ENCODE measurements at places on chromosomes 13 and 19. TPM values are rescaled to one million over a fixed set of nuclear protein-coding genes. Genes with fewer than 3 reads are reported as not detected.

- H3K4me3 ChIP-seq, result no peak overlapping the region
- H3K27me3 ChIP-seq, result no peaks in the 10 kb centered on the region
- no peak overlapping the region for H3K27ac ChIP-seq
These were observed 2882.5 kb downstream of the PCDH9 start for GRCh38 chr13:64347664-64348063.

DNA sequence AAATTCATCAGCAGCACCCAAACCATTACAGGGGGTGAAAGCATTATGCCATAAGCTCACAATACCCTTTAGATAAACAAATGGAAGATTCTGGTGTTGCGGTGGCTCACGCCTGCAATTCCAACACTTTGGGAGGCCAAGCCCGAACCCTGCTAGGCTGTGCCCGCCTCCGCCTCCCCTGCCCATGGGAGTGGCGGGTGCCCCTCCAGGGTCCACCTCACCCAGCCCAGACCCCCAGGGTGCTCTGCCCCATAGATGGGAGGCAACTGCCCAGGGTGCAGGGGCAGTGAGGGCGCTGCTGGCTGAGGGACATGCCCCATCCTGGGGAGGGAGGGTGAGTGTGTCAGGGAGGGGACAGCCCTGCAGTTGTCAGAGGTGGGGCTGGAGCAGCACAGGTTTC lies 10.0 kb upstream of the SIGLECL1 start:
- H3K27ac ChIP-seq, result no peak overlapping the region
- H3K4me1 ChIP-seq, result peaks cover 3% of the 10 kb centered on the region
- H3K27me3 ChIP-seq, result peaks cover 32% of the 10 kb centered on the region

The PTH2 gene
- not detected for total RNA-seq

DNA sequence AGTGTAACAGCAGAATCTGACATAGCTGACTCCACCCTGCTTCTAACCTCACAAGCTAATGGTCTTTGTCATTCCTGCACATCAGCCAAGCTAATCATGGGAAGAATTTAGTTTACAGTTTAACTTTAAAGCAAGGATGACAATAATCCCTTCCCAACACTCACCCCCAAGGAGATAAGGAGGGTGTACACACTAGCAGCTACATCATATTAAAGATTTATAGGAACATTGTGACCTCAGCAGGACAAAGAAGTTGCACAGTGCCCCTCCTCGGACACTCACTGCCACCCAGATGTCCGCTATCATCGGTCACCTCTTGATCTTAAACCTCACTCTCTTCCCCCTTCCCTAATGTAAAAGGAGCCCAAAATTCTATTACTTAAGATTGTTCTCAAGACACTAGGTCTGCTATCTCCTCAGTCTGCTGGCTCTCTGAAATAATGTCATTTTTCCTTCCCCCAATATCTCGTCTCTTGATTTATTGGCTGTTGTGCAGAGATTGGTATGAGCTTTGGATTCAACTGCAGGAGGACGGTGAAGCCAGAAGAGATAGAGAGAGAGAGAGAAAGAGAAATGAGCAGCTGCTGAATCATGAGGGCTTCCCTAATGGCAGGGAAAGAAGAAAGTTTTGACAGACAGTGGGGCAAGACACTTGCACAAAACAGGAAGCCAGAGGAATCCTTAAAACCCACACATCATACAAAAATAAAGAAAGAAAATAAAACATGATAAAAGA lies 17.5 kb upstream of the FFAR2 start:
- no peaks in the 10 kb centered on the region for H3K27me3 ChIP-seq
- H3K4me1 ChIP-seq, result no peaks in the 10 kb centered on the region
- DNase-seq, result no peak
- peaks cover 4% of the 10 kb centered on the region for H3K36me3 ChIP-seq
- H3K4me3 ChIP-seq, result no peak overlapping the region
- H3K27ac ChIP-seq, result no peak overlapping the region

DNA sequence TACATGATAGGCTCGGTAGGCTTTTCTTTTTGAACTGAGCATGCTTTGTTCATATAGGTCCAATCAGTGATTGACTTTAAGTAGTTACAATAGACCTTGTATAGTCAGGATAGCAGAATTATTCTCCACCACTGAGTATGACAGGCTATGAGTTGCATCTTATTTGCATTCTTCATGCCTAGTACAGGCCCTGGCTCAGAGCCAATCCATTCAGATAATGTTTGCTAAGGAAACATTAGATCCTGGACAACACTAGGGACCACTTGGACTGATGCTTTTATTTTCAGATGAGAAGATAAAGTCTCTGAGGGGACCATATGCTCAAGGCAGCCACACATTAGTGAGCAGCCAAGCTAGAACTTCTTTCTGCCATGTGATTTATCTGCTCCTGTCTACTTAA lies 133.9 kb downstream of the KL start:
- no peaks in the 10 kb centered on the region for H3K36me3 ChIP-seq
- DNase-seq, result no peak
- no peak overlapping the region for H3K4me3 ChIP-seq
- no peaks in the 10 kb centered on the region for H3K4me1 ChIP-seq
- H3K27ac ChIP-seq, result no peak overlapping the region

- no peak overlapping the region for H3K4me3 ChIP-seq
- peak overlapping the region; percentile 100 for H3K27ac ChIP-seq
- H3K4me1 ChIP-seq, result peaks cover 72% of the 10 kb centered on the region
- peaks cover 29% of the 10 kb centered on the region for H3K36me3 ChIP-seq
- no peaks in the 10 kb centered on the region for H3K27me3 ChIP-seq
These were observed 38.1 kb upstream of the GPR183 start for GRCh38 chr13:99345345-99345744.

DNA sequence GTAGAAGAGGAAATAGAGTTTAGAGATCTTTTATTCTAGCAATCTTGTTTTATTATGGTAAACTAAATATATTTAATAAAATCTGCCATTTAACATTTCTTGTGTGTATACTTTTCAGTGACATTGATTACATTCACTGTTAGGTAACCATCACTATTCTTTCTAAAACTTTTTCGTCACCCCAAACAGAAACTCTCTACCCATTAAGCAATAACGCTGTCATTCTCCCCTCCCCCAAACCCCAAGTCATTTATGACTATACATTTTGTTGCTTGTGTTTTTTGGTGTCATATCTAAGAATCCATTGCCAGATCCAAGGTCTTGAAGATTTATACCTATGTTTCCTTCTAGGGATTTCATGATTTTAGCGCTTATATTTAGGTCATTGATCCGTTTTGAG lies 10.6 kb downstream of the URI1 start:
- H3K4me3 ChIP-seq, result no peak overlapping the region
- peaks cover 38% of the 10 kb centered on the region for H3K4me1 ChIP-seq
- H3K27me3 ChIP-seq, result no peaks in the 10 kb centered on the region

DNA sequence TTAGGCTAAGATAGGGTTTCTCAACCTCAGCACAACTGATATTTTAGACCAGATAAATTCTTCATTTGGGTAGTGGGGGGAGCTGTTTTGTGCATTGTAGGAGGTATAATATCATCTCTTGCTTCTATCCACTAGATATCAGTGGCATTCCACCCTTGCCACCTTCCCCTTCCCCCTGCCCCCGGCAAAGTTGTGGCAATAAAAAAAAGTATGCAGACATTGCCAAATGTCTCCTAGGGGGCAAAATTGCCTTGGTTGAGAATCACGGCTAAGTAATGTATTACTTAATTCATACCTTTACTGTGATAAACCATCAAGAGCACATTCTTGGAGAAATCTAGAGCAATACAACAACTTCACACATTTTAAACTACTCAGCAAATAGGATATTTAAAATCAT lies 51.4 kb downstream of the UBL3 start:
- H3K4me1 ChIP-seq, result peaks cover 26% of the 10 kb centered on the region
- no peak overlapping the region for H3K27ac ChIP-seq

DNA sequence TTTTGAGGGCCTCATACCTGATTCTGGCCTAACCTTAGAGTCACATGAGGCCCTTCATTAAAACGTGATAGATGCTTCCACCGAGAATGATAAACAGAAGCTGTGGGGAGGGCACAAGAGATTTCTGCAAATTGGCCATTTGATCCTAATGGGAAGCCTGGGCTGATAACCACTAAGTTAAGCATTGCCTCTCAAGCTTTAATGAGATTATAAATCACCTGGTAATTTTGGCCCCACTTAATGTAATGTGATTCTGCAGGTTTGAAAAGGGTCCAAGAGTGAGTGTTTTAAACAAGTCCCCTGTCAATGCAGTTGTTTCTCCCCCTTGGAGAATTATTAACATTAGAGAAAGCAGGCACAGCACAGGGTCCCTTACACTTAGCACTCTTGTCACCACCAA lies 42.0 kb downstream of the ZNF486 start:
- no peaks in the 10 kb centered on the region for H3K27me3 ChIP-seq
- H3K4me3 ChIP-seq, result no peak overlapping the region
- no peak overlapping the region for H3K27ac ChIP-seq
- no peaks in the 10 kb centered on the region for H3K36me3 ChIP-seq
- DNase-seq, result no peak

- no peak for DNase-seq
- H3K4me1 ChIP-seq, result no peaks in the 10 kb centered on the region
- H3K4me3 ChIP-seq, result no peak overlapping the region
- H3K27me3 ChIP-seq, result peaks cover 39% of the 10 kb centered on the region
- H3K27ac ChIP-seq, result no peak overlapping the region
These were observed 117.0 kb upstream of the SOX21 start for GRCh38 chr13:94829185-94829836.

- DNase-seq, result peak; percentile 65
- H3K27ac ChIP-seq, result no peak overlapping the region
- H3K4me1 ChIP-seq, result peaks cover 18% of the 10 kb centered on the region
- no peaks in the 10 kb centered on the region for H3K36me3 ChIP-seq
These were observed 7.7 kb downstream of the PGLYRP1 start for GRCh38 chr19:46014941-46015686.

DNA sequence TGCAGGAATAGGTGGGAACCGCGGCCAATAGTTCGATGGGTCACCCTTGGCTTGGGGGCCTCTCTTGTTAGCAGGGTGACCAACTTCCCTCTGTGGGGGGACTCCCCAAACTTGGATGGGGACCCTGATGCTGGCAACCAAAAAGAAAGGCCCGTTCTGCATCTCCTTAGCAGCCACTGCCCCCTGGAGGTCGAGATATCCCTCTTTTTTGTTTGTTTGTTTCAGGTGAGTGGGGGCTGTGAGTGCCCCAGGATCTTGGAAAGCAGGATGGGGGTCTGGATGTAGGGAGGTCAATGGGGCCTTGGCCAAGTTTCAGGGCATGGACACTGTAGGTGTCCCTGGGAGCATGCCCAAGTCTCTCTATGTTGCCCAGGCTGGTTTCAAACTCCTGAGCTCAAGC lies 7.7 kb upstream of the CRTC1 start:
- H3K27me3 ChIP-seq, result peaks cover 5% of the 10 kb centered on the region
- no peaks in the 10 kb centered on the region for H3K4me1 ChIP-seq
- no peak overlapping the region for H3K27ac ChIP-seq
- H3K36me3 ChIP-seq, result no peaks in the 10 kb centered on the region
- no peak overlapping the region for H3K4me3 ChIP-seq

DNA sequence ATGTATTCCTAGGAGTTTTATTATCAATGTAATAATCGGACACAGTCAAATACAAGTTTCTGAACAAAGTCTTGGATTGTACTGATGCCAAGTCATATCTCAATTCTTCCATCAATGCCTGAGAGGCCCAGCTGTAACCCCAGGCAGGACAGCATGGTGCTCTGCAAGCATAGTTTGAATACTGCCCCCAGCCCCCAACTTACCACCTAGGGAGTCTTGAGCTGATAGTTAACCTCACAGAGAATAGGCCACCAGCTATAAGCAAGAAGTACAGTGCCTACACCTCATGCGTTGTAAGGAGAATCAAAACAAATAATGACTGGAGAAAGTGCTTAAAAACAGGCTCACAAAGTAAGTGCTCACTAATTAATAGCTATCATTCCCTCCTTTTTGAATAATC lies 2.7 kb downstream of the PROSER1 start:
- no peaks in the 10 kb centered on the region for H3K27me3 ChIP-seq
- peaks cover 5% of the 10 kb centered on the region for H3K36me3 ChIP-seq
- H3K4me1 ChIP-seq, result peaks cover 41% of the 10 kb centered on the region
- peak overlapping the region; percentile 96 for H3K4me3 ChIP-seq

DNA sequence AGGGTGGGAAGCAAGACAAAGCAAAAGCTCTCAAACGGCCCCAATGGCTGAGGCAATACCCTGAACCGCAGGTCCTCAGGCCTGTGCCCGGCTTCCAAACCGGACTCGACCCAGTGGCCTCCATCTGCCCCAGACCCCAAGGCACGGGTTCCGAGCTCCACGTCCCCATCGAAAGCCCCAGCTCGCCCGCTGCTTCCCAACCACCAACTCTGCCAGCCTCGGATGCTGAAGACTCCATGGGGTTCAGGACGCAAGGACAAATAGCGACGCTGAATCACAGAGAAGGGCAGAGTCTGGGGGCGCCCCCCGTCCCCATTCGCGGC lies 559 bp downstream of the POLR2E start:
- DNase-seq, result no peak
- H3K4me1 ChIP-seq, result peaks cover 27% of the 10 kb centered on the region
- H3K27ac ChIP-seq, result peak overlapping the region; percentile 97
- H3K27me3 ChIP-seq, result no peaks in the 10 kb centered on the region

The CYP4F2 gene
- total RNA-seq, result not detected

- no peaks in the 10 kb centered on the region for H3K36me3 ChIP-seq
- DNase-seq, result no peak
- peaks cover 9% of the 10 kb centered on the region for H3K4me1 ChIP-seq
- H3K4me3 ChIP-seq, result no peak overlapping the region
- H3K27ac ChIP-seq, result no peak overlapping the region
These were observed 2.3 kb upstream of the ADAT3 start for GRCh38 chr19:1902923-1903322.

The PRR20C gene
- not detected for total RNA-seq

DNA sequence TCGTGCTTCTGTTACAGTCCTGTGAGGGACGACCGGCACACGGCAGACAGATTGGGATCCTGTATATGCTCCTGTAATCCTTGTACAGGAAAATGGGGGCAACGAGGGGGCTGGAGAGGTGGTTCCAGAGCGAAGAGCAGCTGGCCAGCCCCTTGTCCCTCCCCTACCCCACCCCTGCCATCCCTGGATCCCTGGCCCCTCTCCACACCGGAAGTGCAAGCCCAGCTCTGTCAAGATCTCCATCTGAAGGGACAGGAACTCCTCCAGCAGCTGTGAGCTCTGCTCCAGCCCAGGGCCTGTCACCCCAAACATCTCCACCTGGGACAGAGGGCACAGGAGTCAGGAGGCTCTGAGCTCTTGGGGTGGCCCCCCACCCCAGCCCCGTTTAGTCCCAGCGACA lies 5.5 kb upstream of the CCER2 start:
- H3K27me3 ChIP-seq, result no peaks in the 10 kb centered on the region
- peaks cover 2% of the 10 kb centered on the region for H3K4me1 ChIP-seq
- no peak overlapping the region for H3K4me3 ChIP-seq
- H3K36me3 ChIP-seq, result no peaks in the 10 kb centered on the region
- no peak for DNase-seq
- H3K27ac ChIP-seq, result no peak overlapping the region

- no peak overlapping the region for H3K27ac ChIP-seq
- H3K4me1 ChIP-seq, result peaks cover 6% of the 10 kb centered on the region
- H3K36me3 ChIP-seq, result peaks cover 5% of the 10 kb centered on the region
- no peak for DNase-seq
- peak overlapping the region; percentile 77 for H3K4me3 ChIP-seq
- H3K27me3 ChIP-seq, result peaks cover 38% of the 10 kb centered on the region
These were observed 471 bp downstream of the DACH1 start for GRCh38 chr13:71866335-71867130.

- H3K27ac ChIP-seq, result no peak overlapping the region
- no peaks in the 10 kb centered on the region for H3K36me3 ChIP-seq
These were observed 1241.5 kb upstream of the SPRY2 start for GRCh38 chr13:81582381-81582780.
